ENCODE measurements at places on chromosomes 12 and 14.
A peak's percentile ranks its signal among the peaks of the same experiment; 100 is the strongest.

DNA sequence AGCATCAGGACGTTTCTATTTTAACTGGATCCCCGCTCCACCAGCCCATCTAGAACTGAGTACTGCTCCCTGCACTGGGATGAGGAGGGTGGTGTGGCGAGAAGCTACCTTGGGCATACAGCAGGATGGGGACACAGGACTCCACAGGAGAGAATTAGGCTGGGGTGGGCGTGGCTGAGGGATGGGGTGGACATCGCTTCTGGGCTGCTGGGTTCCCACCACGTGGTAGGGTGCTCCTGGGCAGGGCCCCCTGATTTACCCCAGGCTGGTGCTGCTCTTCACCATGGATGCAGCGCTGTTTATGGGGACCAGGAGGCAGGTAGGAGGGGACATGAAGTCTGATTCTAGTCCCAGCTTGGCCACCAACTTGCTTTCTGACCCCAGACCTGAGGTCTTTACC is 41.9 kb downstream of the VDR start:
- no peak for DNase-seq

DNA sequence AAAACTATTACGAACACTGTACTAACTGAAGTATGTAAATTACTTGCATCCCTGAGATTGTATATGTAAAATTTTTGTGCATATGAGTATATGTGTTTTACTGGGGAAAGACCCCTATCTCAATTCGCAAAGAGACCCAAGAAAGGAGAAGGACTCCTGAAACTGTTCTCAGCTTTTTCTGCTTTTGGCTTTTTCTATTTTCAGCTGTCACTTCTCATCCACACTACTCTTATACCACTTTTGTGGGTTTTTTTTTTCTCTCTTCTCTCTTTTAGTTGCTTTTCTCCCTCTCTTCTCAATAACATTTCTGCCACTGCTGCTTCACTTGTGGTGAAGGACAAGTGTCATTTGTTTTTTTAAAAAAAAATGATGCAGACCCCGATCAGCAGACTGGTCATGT is 39.8 kb downstream of the NIN start:
- no peak for DNase-seq

- DNase-seq, result no peak
Measured at GRCh38 chr12:24373004-24373403, 423.5 kb upstream of the SOX5 start.

DNA sequence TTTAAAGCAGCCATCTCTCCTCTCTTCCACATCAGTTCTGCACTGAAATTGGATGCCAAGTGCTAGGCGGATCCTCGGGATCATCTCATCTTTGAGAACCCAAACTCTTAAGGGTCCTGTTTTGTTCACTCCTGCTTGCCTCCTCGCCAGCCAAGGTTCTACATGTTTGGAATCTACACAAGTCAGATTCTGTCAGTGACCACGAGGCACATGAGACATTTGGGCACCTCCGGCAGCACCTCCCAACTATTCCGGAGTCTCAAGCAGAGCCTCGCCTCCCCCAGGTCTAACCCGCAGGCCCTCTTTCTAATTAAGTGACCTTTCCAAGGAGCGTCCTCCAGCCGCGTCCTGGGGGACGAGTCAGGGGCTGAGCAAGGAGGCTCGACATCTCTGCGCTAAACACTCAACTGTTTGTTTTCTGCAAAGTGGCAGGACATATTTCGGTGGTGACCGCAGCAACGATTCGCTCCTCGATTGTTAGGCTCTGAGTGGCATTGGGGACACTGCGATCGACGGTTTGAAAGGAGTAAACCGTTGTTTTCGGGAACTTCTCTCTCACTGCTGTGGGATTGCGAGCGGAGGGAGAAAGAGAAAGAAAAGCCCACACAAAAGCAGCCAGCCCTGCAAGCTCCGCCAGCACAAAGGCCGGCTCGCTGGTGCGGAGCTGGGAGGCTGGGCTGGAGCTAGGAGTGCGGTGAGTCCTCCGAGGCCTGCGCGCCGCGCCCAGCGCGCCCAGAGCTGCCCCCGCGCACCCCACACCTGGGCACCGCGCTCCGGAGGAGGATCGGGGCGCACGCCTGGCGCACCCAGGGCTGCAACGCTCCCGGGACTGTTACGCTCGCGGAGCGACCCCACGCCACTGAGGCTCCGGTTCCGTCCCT is 640 bp downstream of the ARMH4 start:
- DNase-seq, result no peak

DNA sequence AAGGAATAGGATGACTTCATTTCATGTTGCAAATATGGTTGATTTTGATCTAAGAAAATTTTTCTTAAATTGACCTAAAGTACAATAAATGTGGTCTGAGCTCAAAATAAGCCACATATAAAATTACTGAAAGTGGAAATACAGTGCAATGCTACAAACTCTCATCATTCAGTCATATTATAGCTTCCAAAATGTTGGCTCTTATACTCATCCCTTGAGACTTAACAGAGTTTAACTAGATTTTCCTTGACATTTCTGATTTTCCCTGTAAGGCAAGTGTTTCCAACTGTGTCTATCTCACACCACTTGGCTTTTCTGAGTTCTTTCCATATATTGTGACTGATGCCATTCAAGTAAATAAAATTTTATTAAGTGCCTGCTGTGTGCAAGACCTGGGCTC is 123.7 kb upstream of the NTF3 start:
- DNase-seq, result no peak

DNA sequence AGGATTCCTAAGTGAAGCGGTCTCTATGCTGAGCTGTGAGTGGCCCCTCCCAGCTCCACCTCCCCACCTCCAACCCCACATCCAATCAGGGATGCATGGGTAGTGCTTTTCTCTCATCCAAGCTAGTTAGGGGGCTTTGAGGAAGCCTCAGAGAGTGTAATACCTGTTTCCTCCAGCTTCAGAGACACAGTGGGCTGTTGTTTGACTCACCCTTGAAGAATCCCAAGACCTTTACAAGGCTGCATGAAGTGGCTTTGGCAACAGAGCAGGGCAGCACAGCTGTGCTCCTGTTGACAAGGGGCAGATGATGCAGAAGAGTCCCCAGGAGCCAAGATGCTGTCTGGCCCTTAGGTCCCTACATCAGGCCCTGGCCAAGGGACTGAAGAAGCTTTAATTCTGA is 27.1 kb upstream of the CLMN start:
- DNase-seq, result no peak

GRCh38 chr12:66008985-66009384 is 121.6 kb downstream of the LLPH start:
- no peak for DNase-seq

- DNase-seq, result no peak
Measured at GRCh38 chr14:105286759-105287144, 14.0 kb downstream of the BRF1 start.

GRCh38 chr14:47691829-47692228 is 16.4 kb upstream of the MDGA2 start:
- DNase-seq, result no peak

- peak; percentile 61 for DNase-seq
Measured at GRCh38 chr14:75147423-75148071, 20.7 kb upstream of the NEK9 start.

GRCh38 chr12:32265951-32266350 is 133.4 kb upstream of the FGD4 start:
- no peak for DNase-seq

GRCh38 chr14:105165761-105166485 is 2.7 kb downstream of the JAG2 start:
- DNase-seq, result no peak

- no peak for DNase-seq
Measured at GRCh38 chr14:76836029-76836630, 9.9 kb downstream of the LRRC74A start.

DNA sequence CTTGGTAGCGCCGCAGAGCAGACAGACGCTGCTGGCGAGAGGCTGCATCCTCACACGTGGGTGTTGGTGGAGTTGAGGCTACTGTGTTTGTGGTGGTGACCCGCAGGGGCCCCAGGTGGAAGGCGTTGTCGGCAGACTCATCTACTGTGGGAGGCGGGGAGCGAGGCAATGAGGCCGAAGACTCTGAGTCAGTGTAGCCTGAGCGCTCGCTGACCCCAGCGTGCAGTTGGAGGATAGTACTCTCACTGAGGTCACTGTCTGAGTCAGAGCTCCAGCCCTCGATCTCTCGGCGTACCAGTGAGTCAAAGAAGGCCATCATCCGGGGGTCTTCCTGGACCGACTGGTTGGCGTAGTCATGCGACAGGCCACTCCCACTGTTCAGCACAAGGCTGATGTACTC is 76.0 kb upstream of the ACTN1 start:
- no peak for DNase-seq

Measured in AG09309 (cell line).